Aorta (tissue), 5 donors: ENCODE measurements at places on chromosomes 1 and 21.

DNA sequence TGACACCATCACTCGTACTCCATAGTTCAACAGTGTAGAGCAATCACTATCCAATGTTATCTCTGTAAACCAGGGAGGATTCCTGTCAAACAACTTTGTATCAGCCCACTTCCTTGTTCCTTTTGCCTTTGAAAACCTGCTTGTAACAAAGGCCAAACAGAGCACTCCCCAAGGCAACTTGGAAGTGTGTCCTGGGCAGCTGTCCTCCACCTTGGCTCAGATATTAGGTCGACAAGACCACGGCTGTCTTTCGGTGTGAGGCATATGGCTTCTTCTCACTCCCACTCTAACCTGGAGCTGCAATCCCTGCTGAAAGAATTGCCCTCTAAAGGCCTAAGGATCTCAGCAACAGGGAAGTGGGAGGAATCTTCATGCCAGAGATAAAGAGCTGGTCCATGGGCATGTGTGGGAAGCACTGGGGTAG lies 66.7 kb downstream of the ITPKB start:
- no peak for DNase-seq

- no peak for DNase-seq
Observed at GRCh38 chr1:55947446-55947845, 631.9 kb downstream of the PLPP3 start.

- peak; percentile 83 for DNase-seq
Observed at GRCh38 chr21:45974073-45975019, 7.2 kb upstream of the COL6A1 start.

- DNase-seq = no peak
Observed at GRCh38 chr1:202687370-202687769, 22.9 kb downstream of the SYT2 start.

GRCh38 chr1:92749024-92749634 lies 35.8 kb downstream of the EVI5 start:
- no peak for DNase-seq

DNA sequence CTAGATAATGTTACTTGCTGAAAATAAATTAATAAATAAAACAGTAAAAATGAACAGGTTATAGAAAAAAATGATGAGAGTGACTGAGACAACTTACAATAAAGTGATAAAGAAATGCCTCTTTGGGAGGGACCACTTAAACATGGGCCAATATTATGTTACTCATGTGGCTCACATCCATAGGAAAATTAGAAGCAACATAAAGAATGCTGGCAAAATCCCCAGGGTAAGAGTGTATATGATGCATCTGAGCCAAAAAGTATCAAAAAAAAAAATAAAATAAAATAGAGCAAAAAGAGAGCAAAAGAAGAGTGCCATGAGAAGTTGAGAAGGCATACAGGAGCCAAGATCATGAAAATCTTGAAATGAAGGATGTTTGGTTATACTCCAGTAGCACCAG lies 818.0 kb downstream of the LTN1 start:
- no peak for DNase-seq

DNA sequence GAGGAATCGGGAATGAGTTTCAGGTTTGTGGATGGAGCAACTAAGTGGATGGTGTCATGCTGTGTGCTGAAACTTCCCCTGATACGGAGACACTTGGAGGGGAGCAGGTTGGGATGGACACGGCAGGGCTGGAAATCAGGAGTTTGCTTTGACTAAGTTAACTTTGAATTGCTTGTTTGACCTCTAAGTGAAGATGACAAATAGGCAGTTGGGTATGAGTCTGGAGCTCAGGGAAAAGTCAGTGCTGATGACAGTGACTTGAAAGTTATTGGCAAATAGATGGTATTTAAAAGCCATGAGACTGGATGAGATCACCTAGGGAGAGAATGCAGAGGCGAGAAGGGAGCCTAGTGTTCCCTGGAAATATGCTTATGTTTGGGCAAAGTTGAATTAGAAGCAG lies 12.8 kb upstream of the ZSCAN20 start:
- DNase-seq = no peak

DNA sequence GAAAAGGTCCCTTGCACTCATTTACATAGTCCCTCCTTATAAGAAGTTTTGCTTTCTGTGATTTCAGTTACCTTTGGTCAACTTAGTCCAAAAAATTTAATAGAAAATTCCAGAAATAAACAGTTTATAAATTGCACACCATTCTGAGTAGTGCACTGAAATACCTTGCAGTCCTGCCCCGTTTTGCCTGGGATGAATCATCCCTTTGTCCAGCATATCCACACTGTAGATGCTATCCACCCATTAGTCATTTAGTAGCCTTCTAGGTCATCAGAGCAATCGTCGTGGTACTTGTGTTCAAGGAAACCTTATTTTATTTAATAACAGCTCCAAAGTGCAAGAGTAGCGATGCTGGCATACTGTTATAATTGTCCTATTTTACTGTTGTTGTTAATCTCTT lies 38.0 kb downstream of the SPRTN start:
- DNase-seq = no peak

- DNase-seq = no peak
Observed at GRCh38 chr1:160814316-160814715, 18.3 kb downstream of the LY9 start.

- peak; percentile 76 for DNase-seq
Observed at GRCh38 chr1:19563324-19564097, 78.2 kb upstream of the CAPZB start.

GRCh38 chr1:157856538-157856937 lies 14.9 kb upstream of the CD5L start:
- no peak for DNase-seq
